Peyer's patch (tissue), 4 donors: ENCODE measurements at places on chromosomes 12 and 14. TPM values are rescaled to one million over a fixed set of nuclear protein-coding genes. Genes with fewer than 3 reads are reported as not detected.

The CACNA1C gene
- 16.2 TPM for total RNA-seq

DNA sequence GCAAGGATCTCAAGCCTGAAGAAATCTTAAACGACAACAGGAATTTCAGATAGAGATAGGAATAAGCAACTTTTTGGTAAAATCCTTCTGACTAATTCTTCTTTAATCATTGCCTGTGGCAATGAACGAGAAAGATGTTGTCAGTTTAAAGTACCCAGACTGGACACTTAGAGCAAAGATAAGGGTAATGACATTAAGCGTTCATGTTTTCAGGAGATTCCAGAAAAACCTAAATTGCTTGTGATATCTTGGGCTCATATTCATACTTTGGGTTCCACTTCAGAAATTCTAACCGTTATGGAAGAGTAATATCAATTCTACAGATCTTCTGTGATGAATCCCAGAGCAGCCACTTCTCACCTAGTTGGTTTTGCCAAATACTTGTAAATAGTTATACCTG, 73.7 kb upstream of the RHOJ start:
- no peaks in the 10 kb centered on the region for H3K36me3 ChIP-seq
- no peak overlapping the region for H3K4me3 ChIP-seq
- no peak overlapping the region for H3K27ac ChIP-seq
- no peak for DNase-seq
- H3K4me1 ChIP-seq, result no peaks in the 10 kb centered on the region
- H3K27me3 ChIP-seq, result no peaks in the 10 kb centered on the region

GRCh38 chr14:87186737-87187136, 806.2 kb downstream of the GALC start:
- H3K4me1 ChIP-seq, result no peaks in the 10 kb centered on the region
- H3K4me3 ChIP-seq, result no peak overlapping the region
- DNase-seq, result no peak

The ARMH4 gene
- total RNA-seq, result 1.7 TPM
